ENCODE measurements at places on chromosomes 16 and 17.

DNA sequence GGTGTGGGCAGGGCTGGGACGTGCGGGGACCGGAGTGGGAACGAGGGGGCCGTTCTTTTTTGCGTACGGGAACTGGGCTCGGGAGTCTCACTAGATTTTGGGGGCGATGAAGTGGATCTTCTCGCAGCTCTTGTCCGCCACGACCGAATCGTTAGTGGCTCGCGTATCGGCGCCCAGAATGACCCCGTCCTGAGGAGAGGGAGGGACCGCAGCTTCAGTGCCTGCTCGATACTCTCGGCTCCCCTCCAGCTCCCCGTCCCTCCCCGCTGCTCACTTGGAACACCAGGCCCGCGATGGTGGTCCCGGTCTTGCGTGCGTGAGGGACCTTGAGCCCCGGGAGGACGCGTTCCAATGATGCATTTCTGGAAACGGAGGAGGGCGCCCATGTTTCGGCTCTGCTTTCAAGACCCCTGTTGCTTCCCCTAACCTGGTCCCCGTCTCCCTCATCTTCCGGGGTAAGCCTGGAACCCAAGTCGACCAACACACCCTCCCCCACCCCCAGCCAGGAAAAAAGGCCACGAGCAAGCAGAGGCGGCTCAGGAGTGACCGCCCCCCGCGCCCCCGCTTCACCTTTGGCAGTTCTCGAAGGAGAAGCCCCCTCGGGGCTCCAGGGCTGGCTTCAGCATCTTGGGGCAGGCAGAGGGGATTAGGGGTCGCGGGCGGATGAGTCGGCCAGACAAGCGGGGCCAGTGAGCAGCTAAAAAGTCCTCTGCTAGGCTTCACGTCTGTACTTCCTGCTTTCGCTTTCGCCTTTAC is at the start of gene PSMB10:
TSS of gene PSMB10 (minus strand) at position 727 of the 756 bp plus-strand sequence. CDS start at position 626, 101 bp downstream.
- DNase-seq, result no peak
- no peaks in the 10 kb centered on the region for H3K36me3 ChIP-seq
- peaks cover 38% of the 10 kb centered on the region for H3K4me1 ChIP-seq
- peak within 1 kb of the TSS; percentile 82 for H3K4me3 ChIP-seq
- H3K27ac ChIP-seq, result peak within 1 kb of the TSS; percentile 95
- H3K27me3 ChIP-seq, result no peaks in the 10 kb centered on the region

- H3K4me1 ChIP-seq, result peaks cover 14% of the 10 kb centered on the region
- no peak for DNase-seq
- H3K36me3 ChIP-seq, result no peaks in the 10 kb centered on the region
- no peaks in the 10 kb centered on the region for H3K27me3 ChIP-seq
These were observed 5.1 kb upstream of the FOXL1 start for GRCh38 chr16:86573215-86573614.

DNA sequence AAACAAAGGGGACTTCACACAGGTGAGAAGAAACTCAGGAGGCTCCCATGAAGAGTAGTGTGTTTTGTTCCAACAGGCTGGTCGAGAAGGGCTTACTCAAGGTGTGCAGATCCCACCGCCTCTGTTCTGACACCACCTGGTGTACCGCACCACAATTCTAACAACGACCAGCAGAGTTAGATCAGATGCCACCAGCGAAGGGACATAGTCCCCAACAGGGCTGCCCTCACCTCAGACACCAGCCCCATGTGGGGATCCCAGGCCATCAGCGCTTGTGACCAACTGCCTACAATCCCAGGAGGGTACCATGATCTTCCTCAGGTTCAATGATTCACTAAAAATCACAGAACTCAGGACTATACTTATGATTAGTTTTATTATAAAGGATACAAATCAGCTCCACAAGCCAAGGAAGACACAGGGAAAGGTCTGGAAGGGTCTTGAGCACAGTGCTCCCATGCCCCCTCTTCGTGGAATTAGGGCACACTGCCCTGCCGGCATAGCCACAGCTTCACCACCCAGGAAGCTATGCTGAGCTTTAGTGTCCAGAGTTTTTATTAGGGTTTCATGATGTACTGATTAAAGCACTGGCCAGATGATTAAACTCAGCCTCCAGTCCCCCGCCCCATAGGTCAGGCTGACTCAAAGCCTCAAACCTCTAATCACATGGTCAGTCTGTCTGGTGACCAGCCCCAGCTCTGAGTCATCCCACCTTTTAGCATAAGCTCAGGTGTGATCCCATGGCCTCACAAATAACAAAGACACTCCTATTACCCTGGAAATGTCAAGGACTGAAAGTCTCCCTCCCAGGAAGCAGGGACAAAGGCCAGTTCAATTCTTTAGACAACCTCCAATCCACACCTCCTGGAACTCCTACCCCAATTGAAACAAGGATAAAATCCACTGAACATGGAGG is 26.0 kb downstream of the TRIM25 start:
- H3K27ac ChIP-seq, result no peak overlapping the region
- no peaks in the 10 kb centered on the region for H3K27me3 ChIP-seq
- peaks cover 29% of the 10 kb centered on the region for H3K36me3 ChIP-seq
- H3K4me3 ChIP-seq, result no peak overlapping the region
- no peak for DNase-seq

- H3K36me3 ChIP-seq, result no peaks in the 10 kb centered on the region
- DNase-seq, result no peak
- no peaks in the 10 kb centered on the region for H3K27me3 ChIP-seq
- peaks cover 38% of the 10 kb centered on the region for H3K4me1 ChIP-seq
These were observed 97.2 kb upstream of the GSE1 start for GRCh38 chr16:85515830-85516397.

DNA sequence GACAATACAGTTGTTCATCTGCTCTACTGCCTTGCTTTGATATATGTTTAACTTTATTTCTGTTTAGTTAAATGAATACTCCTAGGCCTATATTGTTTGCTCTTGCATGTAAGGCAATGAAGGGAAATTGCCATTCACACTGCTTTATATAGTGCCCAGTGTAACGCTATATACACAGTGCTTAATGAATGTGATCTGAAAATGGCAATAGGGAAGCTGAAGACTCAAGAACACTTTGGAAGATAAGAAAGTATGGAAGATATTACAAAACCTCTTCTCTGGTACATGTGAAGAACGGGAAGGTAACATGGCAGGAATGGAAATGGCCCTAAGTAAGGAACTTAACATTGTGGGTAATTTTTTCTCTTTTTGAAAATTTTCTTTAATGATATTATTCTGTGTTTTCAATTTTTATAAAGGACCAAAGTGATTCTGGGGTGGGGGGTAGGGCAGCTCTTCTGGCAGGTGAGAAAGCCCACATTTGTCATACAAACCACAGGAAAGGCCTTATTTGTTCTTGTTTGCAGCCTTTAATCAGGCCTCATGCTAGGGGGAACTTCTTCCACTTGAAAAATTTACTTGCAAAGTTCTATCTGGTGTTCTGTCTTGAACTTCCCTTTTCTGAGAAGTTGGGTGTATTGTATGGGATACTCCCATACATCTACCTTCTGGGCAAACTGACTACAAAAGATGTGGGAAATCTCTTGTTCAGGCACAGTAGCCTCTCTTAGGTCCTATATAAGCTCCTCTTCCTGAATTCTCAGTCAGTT is 100.8 kb upstream of the CORO6 start:
- no peaks in the 10 kb centered on the region for H3K36me3 ChIP-seq
- peaks cover 22% of the 10 kb centered on the region for H3K4me1 ChIP-seq
- H3K4me3 ChIP-seq, result no peak overlapping the region
- peak overlapping the region; percentile 51 for H3K27ac ChIP-seq
- no peaks in the 10 kb centered on the region for H3K27me3 ChIP-seq
- DNase-seq, result no peak

DNA sequence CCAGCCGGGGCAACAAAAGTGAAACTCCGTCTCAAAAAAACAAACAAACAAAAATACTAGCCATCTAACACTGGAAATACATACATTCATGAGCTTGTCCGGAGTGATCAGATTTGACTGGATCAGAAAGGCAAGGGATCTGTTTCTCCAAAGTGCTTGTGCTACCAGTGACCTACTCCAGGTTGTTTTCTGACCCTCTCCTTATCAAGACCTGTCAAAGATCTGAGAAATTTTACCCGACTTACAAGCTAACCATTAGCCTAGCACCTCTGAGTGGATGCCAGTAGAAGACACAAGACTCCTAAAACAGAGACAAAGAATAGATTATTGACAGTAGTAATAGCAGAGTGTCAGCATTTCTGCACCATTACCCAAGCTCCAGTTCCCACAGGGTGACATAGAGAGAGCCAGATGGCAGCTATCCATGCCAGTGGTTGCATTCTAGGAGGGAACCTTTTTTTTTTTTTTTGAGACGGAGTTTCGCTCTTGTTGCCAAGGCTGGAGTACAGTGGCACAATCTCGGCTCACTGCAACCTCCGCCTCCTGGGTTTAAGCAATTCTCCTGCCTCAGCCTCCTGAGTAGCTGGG is 9.8 kb downstream of the ASPA start:
- no peaks in the 10 kb centered on the region for H3K36me3 ChIP-seq
- no peaks in the 10 kb centered on the region for H3K4me1 ChIP-seq
- H3K27me3 ChIP-seq, result no peaks in the 10 kb centered on the region
- no peak for DNase-seq
- H3K27ac ChIP-seq, result no peak overlapping the region

GRCh38 chr17:43403846-43404245 is 5.1 kb downstream of the ARL4D start:
- H3K27me3 ChIP-seq, result no peaks in the 10 kb centered on the region
- DNase-seq, result no peak
- H3K36me3 ChIP-seq, result no peaks in the 10 kb centered on the region
- peaks cover 34% of the 10 kb centered on the region for H3K4me1 ChIP-seq
- no peak overlapping the region for H3K27ac ChIP-seq

DNA sequence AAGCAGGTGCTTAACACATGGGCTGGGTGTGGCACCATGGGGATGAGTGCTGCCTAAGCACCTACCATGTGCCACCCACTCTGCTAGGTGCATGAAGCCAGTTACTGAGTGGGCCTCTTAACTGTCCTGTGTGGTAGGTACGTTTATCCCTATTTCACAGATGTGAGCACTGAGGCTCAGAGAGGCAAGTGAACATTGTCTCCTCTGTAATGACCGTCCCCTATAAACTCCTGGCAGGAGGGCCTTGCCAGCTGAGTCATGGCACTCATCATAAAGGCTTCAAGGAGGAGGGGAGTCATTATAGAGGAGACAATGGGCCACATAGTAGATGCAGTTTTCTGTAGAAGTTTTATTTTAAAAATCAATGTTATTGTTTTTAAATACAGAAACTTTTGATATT is 79.1 kb downstream of the RAB11FIP4 start:
- H3K27me3 ChIP-seq, result no peaks in the 10 kb centered on the region
- H3K4me1 ChIP-seq, result no peaks in the 10 kb centered on the region
- DNase-seq, result no peak
- H3K36me3 ChIP-seq, result no peaks in the 10 kb centered on the region

- H3K4me1 ChIP-seq, result peaks cover 20% of the 10 kb centered on the region
- H3K27me3 ChIP-seq, result no peaks in the 10 kb centered on the region
- no peak overlapping the region for H3K27ac ChIP-seq
- DNase-seq, result no peak
- H3K36me3 ChIP-seq, result no peaks in the 10 kb centered on the region
- H3K4me3 ChIP-seq, result no peak overlapping the region
These were observed 2.0 kb upstream of the GOSR1 start for GRCh38 chr17:30475206-30475605.

GRCh38 chr17:10196384-10196895 is 2.0 kb downstream of the GAS7 start:
- no peaks in the 10 kb centered on the region for H3K36me3 ChIP-seq
- H3K4me3 ChIP-seq, result peak overlapping the region; percentile 70
- peak overlapping the region; percentile 67 for H3K27ac ChIP-seq
- DNase-seq, result no peak

DNA sequence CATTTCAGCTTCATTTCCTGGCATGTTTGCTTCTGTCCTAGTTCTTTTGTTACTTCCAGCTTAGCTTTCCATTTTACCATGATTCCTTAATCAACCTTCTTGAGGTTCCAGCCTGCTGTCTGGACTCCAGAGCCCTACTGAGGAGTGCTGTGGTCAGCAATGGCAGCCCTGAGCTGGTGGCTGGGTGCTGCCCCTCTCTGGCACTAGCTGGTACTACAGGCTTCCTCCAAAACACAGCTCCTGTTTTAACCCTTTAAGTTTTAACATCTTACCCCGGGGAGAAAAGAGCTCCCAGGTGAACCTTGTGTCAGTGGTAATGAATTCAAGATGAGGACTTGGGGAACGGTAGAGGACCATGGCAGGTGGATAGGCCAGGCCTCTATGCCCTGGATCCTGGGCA is 395.5 kb downstream of the TMEM114 start:
- no peaks in the 10 kb centered on the region for H3K4me1 ChIP-seq
- no peaks in the 10 kb centered on the region for H3K36me3 ChIP-seq
- DNase-seq, result no peak
- H3K27ac ChIP-seq, result no peak overlapping the region

DNA sequence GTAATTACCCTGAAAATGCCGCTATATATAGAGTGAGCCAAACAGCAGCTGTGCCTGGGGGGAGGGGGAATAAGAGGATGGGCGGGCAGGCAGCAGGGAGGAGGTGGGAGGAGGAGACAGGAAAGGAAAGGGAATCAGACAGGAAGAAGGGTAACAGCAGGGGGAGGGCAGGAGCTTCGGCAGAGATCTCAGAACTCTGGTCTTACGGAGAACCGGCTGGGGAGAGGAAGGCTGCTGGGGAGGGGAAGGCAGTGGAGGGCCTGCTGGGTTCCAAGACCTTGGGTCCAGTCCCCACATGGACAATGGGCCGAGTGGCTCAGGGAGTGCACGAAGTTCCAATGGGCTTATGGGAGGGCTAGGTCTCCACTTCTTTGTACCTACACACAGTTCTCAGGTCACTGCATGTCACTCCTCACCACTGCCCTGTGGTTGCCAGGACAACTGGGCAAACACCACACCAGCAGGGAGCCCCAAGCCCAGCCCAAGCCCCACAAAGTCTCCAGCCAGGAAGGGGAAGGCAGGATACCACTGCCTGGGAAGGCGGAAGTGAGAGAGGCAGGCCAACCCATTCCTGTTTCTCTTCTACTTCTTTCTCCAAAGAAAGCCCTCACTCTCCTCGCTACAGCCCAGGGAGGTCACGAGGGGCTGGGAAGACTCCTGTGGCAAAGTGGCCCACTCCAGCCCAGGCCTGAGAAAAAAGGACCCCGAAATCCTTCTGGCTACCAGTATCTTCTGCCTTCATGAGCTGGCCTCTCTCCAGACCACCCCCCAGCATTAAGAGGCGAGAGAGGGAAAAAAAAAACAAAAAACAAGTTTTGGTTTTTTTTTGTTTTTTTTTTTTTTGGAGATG is 25.3 kb downstream of the G6PC3 start:
- peak overlapping the region; percentile 21 for H3K4me3 ChIP-seq
- H3K27ac ChIP-seq, result peak overlapping the region; percentile 68
- H3K27me3 ChIP-seq, result no peaks in the 10 kb centered on the region
- peaks cover 27% of the 10 kb centered on the region for H3K36me3 ChIP-seq

GRCh38 chr16:57567691-57568090 is 25.2 kb downstream of the ADGRG5 start:
- H3K36me3 ChIP-seq, result no peaks in the 10 kb centered on the region
- H3K4me1 ChIP-seq, result no peaks in the 10 kb centered on the region
- H3K27me3 ChIP-seq, result no peaks in the 10 kb centered on the region
- no peak overlapping the region for H3K27ac ChIP-seq

- H3K36me3 ChIP-seq, result no peaks in the 10 kb centered on the region
- H3K4me1 ChIP-seq, result peaks cover 25% of the 10 kb centered on the region
- no peak for DNase-seq
- H3K27me3 ChIP-seq, result no peaks in the 10 kb centered on the region
- no peak overlapping the region for H3K4me3 ChIP-seq
These were observed 1.7 kb upstream of the NLRC3 start for GRCh38 chr16:3578610-3579551.

All from vagina (tissue), 2 donors.